ENCODE measurements at places on chromosomes 2 and 18. TPM values are rescaled to one million over a fixed set of nuclear protein-coding genes. Genes with fewer than 3 reads are reported as not detected.

Gene MYO5B
- total RNA-seq: 10.4 TPM

DNA sequence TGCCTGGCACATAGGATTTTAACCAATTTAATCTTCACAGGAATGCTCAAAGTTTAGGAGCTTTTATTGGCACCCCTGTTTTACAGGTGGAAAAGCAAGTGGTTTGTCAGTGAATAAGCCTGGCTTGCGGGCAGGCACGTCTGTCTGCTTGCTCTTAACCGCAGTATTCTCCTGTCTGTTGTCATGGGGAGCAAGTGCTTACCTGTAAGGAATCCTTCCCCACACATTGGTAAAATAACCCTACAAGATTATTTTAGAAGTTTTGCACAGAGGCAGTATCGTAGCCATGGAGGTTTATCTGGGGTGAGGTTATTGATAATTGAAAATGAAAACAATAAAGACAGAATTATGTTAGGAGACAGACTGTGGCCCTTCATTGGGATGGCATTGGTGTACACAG is 174.9 kb downstream of the AGAP1 start:
- DNase-seq: no peak

DNA sequence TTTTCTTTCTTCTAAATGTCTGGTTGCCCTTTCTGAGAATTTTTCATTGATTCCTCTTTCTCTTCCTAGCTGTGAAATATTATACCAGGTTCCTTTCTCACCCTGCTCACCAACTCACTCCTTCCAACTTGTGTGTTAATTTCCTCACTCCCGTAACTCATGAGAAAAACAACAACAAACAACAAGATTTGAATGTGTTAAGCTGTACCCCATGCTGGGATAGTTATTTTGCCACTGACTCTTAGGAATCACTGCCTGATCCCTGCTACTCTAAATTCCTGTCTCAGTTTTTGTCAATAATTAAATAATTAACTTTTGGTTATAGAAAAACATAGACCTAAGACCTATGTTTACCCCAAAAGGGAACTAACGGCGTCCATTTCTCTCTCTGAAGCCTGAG is 242.7 kb downstream of the DPP10 start:
- no peak for DNase-seq

Gene C18orf54
- total RNA-seq: 10.5 TPM

GRCh38 chr2:154490530-154490929 is 208.0 kb upstream of the KCNJ3 start:
- no peak for DNase-seq

Gene GATA6
- 24.1 TPM for total RNA-seq

- DNase-seq: no peak
Observed at GRCh38 chr2:66252109-66252508, 182.8 kb upstream of the MEIS1 start.

- DNase-seq: no peak
Observed at GRCh38 chr2:216618785-216619184, 14.4 kb upstream of the IGFBP2 start.

GRCh38 chr2:119723784-119724467 is 35.8 kb upstream of the PTPN4 start:
- no peak for DNase-seq

DNA sequence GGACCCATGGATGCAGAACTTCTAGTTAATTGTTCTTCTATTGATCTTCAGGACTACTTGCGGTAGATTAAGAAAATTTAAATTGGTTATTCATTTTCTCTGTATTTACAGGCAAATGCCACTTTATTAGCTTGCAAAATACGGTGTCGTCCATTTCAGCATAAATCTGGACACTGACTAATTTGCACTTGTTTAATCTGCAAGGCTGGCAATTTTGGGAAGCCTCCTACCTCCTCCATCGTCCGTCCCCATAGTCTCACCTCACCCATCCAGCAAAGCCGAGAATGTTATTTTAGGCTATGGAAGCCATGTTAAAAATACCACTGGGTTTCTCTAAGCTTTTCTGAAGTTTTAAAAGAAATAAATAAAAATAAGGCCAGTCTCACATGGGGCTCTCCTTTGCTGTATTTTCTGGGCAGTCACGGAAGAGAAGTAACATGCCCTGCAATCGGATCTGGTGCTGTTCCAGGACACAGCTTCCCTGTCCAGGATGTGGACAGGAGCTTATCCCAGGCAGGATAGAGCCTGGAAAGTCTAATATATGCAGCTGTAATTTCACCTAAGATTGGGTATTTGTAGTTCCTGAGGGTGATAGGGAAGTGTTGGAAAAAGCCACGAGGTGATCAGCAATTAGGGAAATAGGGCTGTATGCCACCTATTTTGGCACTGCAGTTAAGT is 17.4 kb downstream of the TMEM178A start:
- DNase-seq: no peak

Gene DLX1
- total RNA-seq: 7.6 TPM
